Progenitor cell of endocrine pancreas (in vitro differentiated cells): ENCODE measurements at places on chromosomes 11 and 22. TPM values are rescaled to one million over a fixed set of nuclear protein-coding genes. Genes with fewer than 3 reads are reported as not detected.

SORL1 gene
- total RNA-seq, result 30.9 and 31.8 TPM in 2 replicates

PHF5A gene
- 44.3 and 52.9 TPM in 2 replicates for total RNA-seq

DDT gene
- total RNA-seq, result 93.3 and 102 TPM in 2 replicates

POLR2L gene
- total RNA-seq, result 89.6 and 97.9 TPM in 2 replicates

P2RY2 gene
- 0.55 and 0.96 TPM in 2 replicates for total RNA-seq

PDE2A gene
- 0.91 and 4.0 TPM in 2 replicates for total RNA-seq

C11orf16 gene
- total RNA-seq, result not detected in 2 replicates

PHLDA2 gene
- 1.2 and 1.9 TPM in 2 replicates for total RNA-seq

SCGB1D2 gene
- not detected in 2 replicates for total RNA-seq

CTSF gene
- 3.6 and 4.1 TPM in 2 replicates for total RNA-seq

TIMM10 gene
- 63.4 and 63.5 TPM in 2 replicates for total RNA-seq

RASGRP2 gene
- 0.53 and 0.73 TPM in 2 replicates for total RNA-seq

TTLL12 gene
- total RNA-seq, result 40.9 and 43.9 TPM in 2 replicates

MS4A10 gene
- not detected in 2 replicates for total RNA-seq

OR8G5 gene
- not detected in 2 replicates for total RNA-seq

P2RY6 gene
- total RNA-seq, result 0.13 and 0.14 TPM in 2 replicates

MTFP1 gene
- total RNA-seq, result 12.6 and 16.6 TPM in 2 replicates
